ENCODE measurements at places on chromosomes 11 and 22.

GRCh38 chr11:62514151-62514550 is 32.5 kb downstream of the AHNAK start:
- no peak for DNase-seq

DNA sequence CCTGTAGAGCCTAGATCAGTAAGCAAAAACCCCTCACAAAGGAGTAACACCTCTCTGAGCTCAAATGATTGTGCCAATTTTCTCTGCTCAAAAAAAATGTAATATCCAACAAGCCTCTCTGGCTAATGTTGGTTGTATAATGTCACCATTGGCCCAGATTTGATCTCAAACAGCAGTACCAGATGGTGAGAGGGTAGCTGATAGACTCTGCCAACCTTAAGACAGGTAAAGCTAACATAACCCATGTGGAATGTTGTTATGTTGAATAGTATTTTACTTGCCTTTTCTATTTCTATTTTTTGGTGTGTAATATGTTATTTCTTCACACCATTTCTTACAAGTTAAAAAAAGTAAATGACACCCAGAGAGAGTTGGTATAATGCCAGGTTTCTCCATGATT is 166.7 kb upstream of the GUCY1A2 start:
- DNase-seq = no peak

GRCh38 chr11:12420040-12420439 is 42.7 kb downstream of the PARVA start:
- DNase-seq = no peak

- peak; percentile 91 for DNase-seq
Observed at GRCh38 chr22:22721681-22722354, 77.4 kb downstream of the GGTLC2 start.

DNA sequence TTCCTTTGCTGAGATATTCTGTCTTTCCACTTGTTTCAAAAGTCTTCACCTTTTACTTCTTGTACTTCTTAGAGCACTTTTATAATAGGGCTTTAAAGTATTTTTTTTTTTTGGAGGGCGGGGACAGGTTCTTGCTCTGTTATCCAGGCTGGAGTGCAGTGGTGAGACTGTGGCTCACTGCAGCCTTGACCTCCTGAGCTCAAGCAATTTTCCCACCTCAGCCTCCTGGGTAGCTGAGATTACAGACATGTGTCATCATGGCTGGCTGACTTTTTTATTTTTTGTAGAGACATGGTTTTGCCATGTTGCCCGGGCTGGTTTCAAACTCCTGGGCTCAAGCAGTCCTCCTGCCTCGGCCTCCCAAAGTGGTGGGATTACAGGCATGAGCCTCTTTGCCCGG is 57.9 kb downstream of the DYNC2H1 start:
- no peak for DNase-seq

Measured in inflammatory macrophage (primary cell).